Cortex of kidney (tissue), 1 donor: ENCODE measurements at places on chromosomes 5 and 9.

DNA sequence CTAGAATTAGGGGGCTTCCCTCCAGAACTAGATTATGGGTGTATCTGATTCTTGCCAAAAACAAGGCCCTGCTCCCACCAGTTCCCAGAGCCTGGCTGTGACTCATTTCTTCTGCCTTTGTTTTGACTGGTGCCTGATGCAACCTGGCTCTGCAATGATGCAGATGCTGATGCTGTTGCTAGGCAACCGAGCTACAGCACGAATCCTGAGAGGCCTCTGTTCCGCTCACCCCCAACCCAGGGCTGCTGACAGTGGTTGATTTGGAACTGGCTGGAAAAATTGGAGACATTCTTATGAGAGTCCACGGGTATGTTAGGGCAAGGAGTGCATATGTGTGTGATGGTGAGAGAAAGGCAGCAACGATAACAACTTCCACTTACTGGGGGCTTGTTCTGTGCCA is 100.3 kb downstream of the NSG2 start:
- DNase-seq = no peak

- no peak for DNase-seq
Measured at GRCh38 chr5:28190011-28190410, 1151.6 kb upstream of the CDH9 start.

DNA sequence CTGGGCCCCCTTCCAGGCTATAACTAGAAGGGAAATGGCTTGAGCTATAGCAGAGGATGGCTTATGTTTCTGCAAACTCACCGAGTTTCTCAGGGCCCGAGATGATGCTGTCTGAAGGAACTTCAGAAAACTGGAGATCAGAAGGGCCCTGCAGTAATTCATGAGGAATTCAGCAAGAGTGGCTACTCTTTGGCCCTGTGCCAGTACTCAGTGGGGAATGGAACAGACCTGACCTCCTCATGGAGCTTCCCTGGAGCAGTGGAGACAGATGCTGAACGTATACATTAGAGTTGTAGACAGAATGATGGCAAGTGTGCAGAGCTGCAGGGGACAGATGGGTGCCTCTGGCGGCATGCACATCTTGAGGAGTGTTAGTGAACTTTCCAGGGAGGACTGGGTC is 17.3 kb upstream of the SMIM32 start:
- no peak for DNase-seq

DNA sequence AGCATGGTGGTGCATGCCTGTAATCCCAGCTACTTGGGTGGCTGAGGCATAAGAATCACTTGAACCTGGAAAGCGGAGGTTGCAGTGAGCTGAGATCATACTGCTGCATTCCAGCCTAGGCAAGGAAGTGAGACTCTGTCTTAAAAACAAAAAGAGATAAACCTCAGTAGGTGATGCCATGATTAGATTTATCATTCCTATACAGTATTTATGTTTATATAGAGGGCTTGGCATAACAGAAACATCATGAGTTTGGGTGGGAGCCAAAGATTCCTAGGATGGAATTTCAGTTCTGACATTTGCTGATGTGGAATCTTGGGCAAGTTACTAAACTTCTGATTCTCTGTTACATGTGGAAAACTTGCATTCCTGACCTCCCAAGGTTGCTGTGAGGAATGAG is 22.3 kb downstream of the RFK start:
- no peak for DNase-seq

- DNase-seq = no peak
Measured at GRCh38 chr5:150111122-150111521, 24.8 kb upstream of the CSF1R start.

- no peak for DNase-seq
Measured at GRCh38 chr5:166505544-166505943, 1785.9 kb upstream of the WWC1 start.

DNA sequence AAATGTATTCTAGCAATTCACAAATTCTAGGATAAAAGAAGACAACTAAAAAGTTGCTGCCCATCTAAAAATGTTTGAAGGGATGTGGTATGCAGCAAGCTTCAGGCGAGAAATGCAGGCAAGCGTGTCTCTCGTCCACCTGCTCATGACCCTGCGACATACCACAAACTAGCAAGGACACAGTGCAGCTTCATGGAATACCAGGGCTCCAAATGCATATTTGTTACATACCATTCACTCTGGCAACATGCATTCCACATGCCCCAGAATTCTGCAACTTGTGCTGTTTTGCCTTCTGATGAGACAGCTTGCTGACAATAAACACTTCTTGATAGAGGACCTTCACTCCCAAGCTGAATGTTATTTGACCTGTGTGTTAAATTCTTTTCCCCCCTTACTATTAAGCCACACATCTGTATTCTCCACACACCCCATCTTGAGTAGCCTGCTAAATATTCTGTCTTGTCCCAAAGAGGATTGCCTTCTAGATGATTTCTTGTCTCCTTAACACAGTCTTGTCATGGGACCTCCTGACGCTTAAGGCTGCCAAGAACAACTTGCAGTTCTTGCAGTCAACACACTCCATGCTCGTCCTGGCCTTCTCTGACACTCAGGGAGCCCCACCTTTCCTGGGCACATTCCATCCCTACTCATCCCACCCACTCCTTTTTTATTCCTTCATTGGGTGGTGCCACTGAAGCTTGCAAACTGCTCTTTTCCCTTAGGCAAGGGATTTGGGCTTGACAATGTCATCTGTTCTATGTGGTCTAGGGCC is 340.5 kb downstream of the PIK3R1 start:
- DNase-seq = no peak

DNA sequence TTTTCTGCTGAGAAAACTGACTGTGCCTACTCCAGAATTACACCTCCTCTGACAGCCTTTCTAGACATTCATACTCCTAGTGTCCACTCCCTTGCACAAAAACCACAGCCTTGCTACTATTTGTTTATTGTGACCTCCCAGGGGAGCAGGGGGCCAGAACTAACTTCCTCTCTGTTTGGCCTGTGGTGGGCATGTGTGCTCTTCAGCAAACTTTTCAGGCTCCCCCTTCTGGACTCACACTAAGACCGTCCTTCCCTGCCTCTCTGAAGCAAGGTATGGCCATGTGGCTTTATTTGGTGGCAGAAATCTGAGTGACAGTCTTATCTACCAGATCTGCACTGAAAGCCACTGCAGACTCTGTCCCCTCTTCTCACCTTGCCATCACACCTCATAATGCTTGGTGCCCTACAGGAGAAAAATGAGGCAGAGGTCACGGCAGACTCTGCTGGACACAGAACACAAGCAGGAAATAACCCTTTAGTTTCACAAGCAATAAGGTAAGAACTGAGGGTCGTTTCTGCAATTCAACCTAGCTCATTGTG is 28.2 kb downstream of the LIFR start:
- no peak for DNase-seq

- no peak for DNase-seq
Measured at GRCh38 chr5:60597572-60598320, 102.2 kb downstream of the DEPDC1B start.

- no peak for DNase-seq
Measured at GRCh38 chr9:88266416-88266815, 121.8 kb upstream of the SPIN1 start.

GRCh38 chr9:71393005-71393404 is 271.6 kb upstream of the TRPM3 start:
- no peak for DNase-seq

GRCh38 chr9:120873512-120873911 is 3.5 kb downstream of the PHF19 start:
- no peak for DNase-seq

DNA sequence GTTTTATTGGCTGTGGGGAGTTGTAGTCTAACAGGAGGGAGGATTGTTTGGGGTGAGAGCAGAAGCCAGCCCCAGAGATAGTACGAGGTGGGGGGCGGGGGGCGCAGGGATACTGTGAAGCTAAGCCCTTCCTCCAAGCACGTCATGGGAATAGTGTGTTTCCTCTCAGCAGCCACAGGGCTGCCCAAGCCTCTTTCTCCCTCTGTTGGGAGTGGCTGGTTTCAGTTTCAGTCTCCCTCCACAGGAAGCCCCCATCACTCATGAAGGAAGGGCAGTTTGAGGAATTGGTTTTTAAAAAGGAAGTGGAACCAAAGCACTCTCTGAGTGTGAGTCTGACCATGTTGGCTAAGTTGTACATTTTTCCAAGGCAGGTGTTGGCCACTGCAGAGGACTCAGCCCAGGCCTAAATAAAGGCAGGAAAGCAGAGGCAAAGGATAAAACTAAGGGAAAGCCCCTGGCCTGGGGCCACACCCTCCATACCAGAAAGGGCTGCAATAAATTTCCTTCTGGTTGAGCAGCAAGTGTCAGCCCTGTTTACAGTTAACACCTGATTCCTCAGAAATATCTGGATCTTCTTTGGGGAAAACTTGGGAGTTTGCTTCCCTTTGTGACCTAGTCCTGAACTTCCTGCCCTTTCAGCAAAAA is 3.2 kb downstream of the RAB24 start:
- no peak for DNase-seq

- DNase-seq = no peak
Measured at GRCh38 chr9:8390571-8390970, 591.0 kb upstream of the DMAC1 start.

DNA sequence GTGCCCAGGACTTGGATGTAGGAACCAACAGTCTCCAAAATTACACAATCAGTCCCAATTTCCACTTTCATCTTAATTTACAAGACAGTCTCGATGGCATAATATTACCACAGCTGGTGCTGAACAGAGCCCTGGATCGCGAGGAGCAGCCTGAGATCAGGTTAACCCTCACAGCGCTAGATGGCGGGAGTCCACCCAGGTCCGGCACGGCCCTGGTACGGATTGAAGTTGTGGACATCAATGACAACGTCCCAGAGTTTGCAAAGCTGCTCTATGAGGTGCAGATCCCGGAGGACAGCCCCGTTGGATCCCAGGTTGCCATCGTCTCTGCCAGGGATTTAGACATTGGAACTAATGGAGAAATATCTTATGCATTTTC is 837 bp downstream of the PCDHB2 start:
- DNase-seq = no peak

DNA sequence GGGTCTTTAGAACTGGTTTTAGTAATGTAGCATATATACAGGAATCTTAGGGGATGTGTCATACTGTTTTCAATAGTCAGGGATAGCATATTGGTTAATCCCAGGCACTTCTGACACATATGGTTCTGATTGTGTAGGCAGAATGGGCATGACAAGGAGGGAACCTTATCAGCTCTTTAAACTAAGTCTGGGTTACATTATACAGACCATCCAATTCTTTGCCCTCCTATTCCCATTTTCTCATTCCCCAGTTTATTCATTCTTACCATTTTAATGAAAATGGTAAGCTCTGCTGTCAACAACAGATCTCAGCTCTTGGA is 85.1 kb downstream of the NDUFAF2 start:
- DNase-seq = no peak

- DNase-seq = no peak
Measured at GRCh38 chr5:154071799-154072413, 33.1 kb downstream of the MFAP3 start.

DNA sequence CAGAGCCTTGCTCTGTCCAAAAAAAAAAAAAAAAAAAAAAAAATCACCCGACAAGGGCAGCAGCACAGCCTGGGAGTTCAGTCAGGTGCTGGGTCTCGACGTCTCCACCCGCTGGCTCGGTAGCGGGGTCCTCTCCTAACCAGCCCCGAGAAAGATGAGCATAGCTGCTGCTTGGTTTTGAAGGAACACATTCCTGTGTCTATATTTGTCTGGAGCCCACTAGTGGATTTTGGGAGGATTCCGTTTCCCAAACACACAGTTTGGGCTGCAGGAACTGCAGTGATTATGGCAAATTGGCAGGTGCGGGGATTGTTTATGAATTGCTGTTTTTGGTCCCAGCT is 1.2 kb downstream of the OTULINL start:
- no peak for DNase-seq

- DNase-seq = no peak
Measured at GRCh38 chr5:14765587-14765986, 101.1 kb downstream of the OTULIN start.

- no peak for DNase-seq
Measured at GRCh38 chr9:98450496-98450895, 195.0 kb upstream of the TBC1D2 start.

GRCh38 chr5:147530530-147531389 is 20.9 kb upstream of the DPYSL3 start:
- DNase-seq = no peak

GRCh38 chr9:90000925-90001324 is 396.1 kb downstream of the GADD45G start:
- no peak for DNase-seq

DNA sequence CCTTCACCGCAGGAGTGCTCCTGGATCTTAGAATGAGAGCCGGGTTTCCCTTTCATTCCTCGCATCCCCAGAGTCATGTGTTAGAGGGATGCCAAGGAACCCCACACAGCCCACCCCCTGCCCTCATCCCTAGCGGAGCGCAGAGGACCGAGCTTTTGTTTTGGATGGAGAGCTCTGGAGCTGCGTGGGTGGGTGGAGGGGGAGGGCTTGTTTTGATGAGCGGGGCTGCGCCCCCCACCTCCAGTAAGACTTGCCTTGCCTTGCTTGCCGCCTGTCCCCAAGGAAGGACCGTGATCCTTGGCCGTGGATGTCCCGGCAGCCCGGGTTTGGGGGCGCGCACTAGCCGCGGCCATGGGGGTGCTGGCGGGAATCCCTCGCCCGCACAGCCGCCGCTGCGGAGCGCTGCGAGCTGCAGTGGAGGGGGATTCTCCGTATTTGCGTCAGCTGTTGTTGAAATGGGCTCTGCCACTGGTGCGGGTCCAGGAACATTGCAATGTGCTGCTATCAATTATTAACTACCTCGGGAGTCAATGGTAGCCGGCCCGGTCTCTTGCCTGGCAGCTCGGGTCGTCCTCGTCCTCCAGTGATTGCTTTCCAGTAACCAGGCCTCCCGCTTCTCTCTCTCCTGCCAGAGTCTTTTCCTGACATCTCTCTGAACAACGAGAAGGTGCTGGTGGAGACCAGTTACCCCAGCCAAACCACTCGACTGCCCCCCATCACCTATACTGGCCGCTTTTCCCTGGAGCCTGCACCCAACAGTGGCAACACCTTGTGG is 1.0 kb downstream of the EGR1 start:
- no peak for DNase-seq

GRCh38 chr5:105508519-105508918 is 1945.9 kb upstream of the NUDT12 start:
- no peak for DNase-seq

- no peak for DNase-seq
Measured at GRCh38 chr5:8012131-8012977, 143.4 kb downstream of the MTRR start.

DNA sequence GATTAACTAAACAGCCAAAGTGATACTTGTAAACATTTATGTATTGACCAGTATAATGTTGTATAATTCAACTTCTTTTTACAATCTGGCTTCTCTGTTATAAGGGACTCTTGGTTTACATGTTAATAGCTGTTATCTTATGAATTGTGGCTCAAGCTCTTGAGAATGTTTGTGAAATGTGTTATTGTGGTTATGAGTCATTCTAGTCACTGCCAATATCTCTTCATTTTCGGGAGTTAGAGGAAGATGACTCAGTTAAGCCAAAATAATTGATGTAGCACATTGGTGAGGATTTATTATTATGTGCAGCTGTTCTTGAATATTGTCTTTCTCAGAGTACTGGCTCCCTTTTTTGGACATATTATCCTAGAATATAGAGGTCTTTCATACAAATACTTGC is 655.2 kb upstream of the RIOK2 start:
- DNase-seq = no peak

GRCh38 chr9:110278080-110278707 is 21.9 kb upstream of the TXN start:
- DNase-seq = no peak

GRCh38 chr9:112558978-112559377 is 72.4 kb downstream of the KIAA1958 start:
- no peak for DNase-seq

GRCh38 chr9:113958556-113958955 is 82.4 kb downstream of the ZNF618 start:
- DNase-seq = no peak

GRCh38 chr9:114989600-114990410 is 59.4 kb upstream of the TNFSF8 start:
- DNase-seq = no peak
